Stimulated activated CD4-positive, alpha-beta T cell treated with anti-CD3 and anti-CD28 coated beads, Interleukin-2, amount 100 ng/mL, for 24 hours (primary cell): ENCODE measurements at places on chromosomes 3 and 15.
A peak's percentile ranks its signal among the peaks of the same experiment; 100 is the strongest.

- peak; percentile 26 for DNase-seq
Measured at GRCh38 chr3:124995460-124995994, 60.3 kb downstream of the HEG1 start.

- DNase-seq = no peak
Measured at GRCh38 chr15:45347033-45347432, 31.3 kb downstream of the GATM start.

DNA sequence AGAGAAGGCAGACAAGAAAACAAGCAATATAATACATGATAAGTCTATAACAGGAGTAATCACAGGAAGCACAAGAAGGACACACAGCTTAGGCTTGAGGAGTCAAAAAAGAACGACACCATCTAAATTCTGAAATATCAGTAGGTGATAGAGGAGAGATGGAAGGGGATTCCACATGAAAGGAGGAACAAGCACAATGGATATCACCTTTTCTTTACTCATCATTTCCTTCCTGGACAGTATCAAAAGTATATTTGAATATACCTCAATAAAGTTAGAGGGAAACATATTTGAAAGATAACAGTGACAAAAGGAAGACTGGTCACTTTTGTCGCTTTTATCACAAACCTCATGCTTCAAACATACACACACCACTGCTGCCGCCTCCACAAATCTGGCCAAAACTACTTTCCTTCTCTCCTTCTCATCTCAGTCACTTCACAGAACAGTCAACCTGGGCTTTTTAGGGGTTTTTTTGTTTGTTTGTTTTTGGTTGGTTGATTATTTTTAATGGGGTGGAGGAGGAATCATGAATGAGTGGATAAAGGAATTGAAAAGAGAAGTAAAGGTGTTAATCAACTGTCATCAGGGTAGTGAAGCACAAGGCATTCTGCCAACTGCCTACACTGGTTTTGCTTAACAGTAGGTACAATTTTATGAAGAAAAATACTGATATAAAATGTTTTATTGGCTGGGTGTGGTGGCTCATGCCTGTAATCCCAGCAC lies 18.5 kb downstream of the DENND4A start:
- DNase-seq = no peak

DNA sequence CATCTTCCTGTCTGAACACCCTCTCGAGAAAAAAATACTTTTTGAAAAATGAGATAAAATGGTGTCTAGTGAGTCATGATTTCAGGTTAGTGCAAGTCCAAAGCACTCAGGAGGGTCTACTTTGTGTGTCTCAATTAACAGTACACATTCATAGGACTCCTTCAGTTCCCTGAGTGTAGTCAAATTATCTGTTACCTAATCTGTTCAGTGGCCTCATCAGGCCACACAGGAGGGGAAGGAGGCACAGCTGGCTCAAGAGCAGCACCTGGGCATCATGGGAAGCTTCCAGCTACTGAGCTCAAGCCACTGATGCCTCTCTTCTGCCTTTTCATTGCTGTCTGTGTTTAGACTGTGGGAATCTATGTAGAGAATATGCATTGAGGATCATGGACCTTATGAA lies 341.4 kb upstream of the SGO1 start:
- no peak for DNase-seq

DNA sequence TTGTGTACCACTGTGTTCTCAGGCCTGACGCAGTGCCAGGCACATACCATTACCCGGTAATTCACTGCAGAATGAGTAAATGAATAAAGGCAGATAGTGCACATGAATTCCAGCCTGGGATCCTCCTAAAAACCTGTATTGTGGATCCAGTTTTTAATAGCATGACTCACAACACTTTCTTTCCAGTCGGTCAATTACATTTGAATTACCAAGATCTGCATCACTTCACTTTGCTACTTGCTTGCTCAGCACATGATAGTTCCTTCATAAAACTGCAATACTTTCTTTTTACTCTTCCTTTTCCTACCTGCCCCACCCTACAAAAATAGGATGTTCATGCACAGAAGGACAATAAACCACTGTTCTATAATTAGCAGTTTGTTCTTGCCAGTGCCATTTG lies 553.8 kb downstream of the MAGI1 start:
- DNase-seq = no peak

DNA sequence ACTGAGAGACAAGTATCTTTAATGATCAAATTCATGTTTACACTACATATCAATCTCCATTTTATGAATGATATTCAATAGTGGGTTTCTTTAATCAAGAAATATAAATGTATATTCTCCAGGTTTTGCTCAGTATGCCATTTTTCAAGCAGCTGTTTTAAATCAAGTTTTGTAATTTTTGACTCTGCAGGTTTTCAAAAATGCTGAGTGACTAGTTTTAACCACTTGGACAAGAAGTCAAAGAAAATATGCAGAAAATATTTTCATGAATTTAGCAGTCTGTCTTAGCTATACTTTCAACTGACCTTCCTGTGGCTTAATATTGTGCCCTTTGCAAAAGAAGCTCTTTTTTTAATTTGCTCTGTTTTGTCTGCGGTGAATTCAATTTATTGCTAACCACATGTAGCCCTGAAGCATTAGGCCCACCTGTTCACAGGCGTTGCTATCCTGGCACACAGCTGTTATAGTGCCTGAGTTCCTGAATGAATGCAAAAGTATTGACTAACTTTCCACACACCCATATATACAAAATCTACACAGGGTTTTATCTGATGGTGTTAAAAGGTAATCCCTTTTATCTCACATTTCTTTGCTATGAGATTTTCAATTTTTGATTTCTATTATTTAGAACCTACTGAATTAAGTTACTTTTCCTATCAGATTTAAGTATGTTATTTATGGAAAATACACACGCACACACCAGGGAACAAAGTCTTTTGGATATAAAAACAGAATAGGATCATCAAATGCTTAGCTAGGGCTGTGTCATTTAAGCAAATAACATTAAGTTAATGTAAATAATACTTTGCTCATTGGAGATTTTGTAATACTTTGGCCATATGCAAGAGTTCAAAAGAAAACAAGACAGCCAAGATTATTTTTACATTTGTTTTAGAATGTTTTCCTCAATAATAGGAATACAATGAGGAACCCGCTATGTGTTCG lies 1166.1 kb upstream of the GBE1 start:
- no peak for DNase-seq

DNA sequence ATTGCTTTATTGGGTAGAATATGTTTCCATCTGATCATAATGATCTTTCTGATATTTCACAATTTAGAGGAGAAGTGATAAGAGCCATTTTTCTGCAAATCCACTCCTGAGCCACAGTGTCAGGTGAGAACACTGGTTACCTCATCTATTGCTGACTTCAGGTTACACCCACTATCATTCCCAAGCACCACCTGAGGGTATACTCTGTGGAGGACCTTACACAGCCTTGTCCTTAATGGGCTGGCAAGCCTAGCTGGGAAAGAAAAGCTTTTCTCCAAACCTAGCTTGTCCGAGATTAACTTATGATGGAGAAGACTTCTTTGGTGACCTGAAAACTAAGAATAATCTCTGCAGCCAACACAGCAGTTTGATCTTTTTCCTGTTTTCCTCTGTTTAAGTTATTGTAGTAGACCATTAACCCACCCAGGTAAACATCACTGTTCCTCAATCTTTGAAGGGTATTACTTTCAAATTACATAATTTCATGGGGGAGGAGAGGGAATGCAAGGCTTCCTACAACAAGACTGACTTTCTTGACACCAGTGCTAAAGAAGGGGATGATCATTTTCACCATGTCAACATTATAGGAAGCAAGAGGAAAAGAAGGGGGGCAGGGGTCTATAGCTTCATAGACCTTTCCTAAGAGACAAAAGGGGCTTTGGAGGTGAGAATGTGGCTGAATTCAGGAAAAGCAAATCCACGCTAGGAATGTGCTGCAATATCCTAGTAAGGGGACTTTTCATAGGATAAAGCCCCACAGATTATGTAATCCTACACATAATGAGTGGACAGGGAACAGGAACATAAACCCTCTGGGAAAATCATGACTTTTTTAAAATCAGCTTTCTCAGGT lies 1.7 kb downstream of the NCEH1 start:
- no peak for DNase-seq

DNA sequence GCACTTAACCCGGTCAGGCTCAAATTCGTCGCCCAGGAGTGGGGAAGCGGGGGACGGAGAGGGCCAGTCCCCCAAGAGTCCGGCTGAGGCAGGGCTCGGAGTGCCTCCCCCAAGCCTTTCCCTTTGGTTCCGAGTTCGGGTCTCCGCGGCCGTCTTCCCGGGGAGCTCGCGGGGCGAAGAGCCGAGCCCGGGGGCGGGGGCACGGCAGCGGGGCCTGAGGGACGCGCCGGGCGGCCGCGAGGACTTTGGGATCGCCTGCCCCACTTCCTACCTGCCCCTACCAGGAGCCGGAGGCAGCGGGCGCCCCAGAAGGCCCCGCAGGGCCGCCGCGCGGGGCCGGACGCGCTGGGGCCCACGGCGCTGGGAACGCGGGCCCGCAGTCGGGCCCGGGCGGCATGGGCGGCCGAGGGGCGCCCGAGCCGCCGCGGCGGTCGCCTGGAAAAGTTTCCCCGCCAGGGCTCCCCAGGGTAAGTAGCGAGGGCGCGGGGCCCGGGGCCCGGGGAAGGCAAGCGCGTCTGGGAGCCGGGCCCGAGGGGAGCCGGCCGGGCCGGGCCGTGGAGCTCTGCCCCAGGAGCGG lies 2.8 kb downstream of the FURIN start:
- peak; percentile 34 for DNase-seq

- DNase-seq = no peak
Measured at GRCh38 chr3:137924628-137925027, 85.3 kb upstream of the CLDN18 start.

- DNase-seq = no peak
Measured at GRCh38 chr3:160006282-160007163, 17.9 kb downstream of the IL12A start.
